Left cardiac atrium (tissue), 4 donors: ENCODE measurements at places on chromosomes 2 and 18. TPM values are rescaled to one million over a fixed set of nuclear protein-coding genes. Genes with fewer than 3 reads are reported as not detected.
A peak's percentile ranks its signal among the peaks of the same experiment; 100 is the strongest.

DNA sequence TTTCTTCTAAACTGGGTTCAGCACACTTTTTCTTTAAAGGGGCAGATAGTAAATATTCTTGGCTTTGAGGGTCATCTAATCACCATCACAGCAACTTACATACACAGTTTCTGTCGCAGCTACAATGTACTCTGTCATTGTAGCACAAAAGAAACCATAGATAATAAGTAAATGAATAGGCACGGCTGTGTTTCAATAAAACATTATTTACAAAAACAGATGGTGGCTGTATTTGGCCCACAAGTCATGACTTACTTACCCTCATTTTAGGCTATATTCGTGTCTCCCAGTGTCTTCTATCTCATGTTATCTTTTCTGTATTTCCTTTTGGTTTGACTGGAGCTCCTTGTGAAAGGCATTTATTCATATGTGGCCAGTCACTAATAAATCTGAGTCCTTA, 168.3 kb downstream of the MAP2 start:
- DNase-seq = no peak

Gene RGPD4
- total RNA-seq = 0.06 TPM

DNA sequence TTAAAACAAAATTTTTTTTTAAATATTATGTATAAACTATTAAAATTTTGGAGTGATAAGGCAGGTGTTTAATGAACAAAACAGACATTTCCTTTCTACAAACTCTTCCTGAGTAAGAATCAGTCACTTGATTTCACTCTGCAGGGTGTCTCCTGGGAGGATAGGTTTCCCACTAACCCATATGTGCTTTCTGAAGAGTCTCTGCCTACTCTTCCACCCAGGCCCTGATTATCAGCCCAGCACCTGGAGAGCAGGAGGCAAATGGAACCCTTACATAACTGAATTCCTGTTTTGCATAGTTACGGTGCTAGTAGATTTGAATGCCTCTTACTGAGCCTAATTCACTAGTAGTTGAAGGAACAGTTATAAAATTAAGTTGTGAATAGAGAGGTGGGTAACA, 1718.6 kb downstream of the SUCLG1 start:
- no peak for DNase-seq

Gene PDE1A
- 11.0 TPM for total RNA-seq

- DNase-seq = no peak
These were observed 369 bp downstream of the SMCHD1 start for GRCh38 chr18:2655954-2656236.

DNA sequence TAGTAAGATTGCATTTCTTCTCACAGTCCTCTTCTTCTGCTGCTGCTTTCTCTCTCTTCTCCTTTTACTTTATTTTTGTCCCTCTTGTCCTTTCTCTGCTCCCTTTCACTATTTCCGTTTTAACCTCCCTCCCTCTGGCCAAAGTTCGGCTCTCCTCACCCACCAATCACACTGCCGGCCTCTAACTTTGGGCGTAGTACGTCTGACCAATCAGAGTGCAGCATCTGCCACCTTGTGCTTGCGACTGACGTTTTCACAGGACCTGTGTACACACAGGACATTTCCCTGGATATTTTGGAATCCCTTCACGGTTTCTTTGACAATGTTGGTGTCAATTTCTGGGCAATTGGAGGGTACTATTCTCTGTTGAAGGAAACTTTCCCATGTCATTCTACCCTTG, 22.6 kb upstream of the ICOS start:
- no peak for DNase-seq

DNA sequence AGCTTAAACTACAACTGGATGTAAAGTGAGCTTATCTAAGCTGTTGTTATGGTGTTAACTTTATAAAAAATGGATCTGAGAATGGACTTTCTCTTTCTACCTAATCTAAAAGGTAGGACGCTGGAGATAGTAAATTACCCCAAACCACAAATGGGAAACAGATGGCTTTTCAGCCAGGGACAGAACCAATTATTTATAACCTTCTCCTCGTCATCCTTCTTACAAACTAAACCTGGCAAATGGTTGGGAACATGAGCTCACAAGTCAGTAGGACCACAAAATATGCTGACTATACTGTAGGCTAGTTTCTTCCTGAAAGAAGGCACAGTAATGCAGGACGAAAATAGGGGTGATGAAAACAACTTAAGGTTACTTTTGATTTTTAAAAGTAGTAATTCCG, 32.7 kb upstream of the ZDBF2 start:
- no peak for DNase-seq

DNA sequence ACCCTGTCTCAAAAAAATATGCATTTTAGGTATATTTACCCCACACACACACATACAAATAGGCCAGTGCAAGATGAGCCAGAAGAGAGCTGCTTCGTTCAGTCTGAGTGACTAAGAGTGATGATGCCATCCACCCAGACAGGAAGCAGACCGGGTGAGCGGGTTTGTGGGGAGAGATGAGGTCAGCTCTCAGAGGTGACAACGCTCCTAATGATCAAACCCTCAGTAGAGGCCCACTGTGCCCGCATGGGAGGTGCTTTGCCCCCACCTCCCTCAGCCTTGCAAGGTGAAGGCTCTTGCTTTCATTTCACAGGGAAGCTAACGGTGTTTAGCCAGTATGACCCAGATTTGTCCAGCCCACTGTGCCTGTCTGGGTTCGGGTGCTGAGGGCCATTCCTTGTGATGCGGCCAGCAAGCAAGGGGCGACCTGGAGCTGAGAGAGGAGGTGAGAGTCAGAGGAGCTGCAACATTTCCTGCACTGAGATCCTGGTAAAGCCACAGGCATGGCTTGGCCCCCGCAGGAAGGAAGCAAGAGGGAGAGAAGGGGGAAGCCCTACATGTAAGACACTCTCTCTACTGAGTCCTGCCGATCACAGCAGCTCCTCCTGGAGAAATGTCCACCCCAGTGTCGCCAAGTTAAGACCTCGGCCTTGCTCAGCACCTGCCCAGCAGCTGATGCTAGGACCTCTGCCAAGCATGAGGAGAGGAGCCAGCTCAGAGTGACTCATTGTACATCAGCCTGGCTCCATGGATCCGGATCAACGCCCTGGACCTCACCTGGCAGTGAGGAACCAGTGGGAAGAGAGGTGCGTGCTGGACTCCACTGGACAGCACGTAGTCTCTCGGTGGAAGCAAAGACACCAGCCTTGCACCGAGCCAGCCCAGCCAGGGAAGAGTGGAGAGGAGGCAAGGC, 37.0 kb downstream of the NIFK start:
- DNase-seq = no peak

GRCh38 chr2:150624001-150624401, 136.5 kb upstream of the RND3 start:
- DNase-seq = no peak

GRCh38 chr2:133591164-133591563, 22.9 kb upstream of the NCKAP5 start:
- peak; percentile 45 for DNase-seq

Gene CNDP1
- not detected for total RNA-seq

Gene DARS1
- 71.8 TPM for total RNA-seq

Gene SLC14A1
- total RNA-seq = 11.2 TPM

Gene RAB31
- 21.2 TPM for total RNA-seq

DNA sequence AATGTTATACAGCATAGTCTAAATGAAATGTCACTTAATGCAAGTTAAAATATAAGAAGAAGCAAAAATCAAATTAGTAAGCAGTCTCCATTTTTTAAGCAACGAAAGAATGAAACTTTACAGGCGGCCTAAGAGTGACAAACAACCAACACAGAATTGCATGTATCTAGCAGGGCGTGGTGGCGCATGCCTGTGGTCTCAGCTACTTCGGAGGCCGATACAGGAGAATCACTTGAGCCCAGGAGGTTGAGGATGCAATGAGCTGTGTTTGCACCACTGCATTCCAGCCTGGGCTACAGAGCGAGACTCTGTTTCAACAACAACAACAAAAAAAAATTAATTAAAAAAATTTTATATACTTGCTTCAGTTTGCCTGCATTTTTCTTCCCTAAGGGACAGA, 16.6 kb downstream of the RBMS1 start:
- no peak for DNase-seq

- DNase-seq = no peak
These were observed 194.4 kb upstream of the ID2 start for GRCh38 chr2:8487461-8487932.

DNA sequence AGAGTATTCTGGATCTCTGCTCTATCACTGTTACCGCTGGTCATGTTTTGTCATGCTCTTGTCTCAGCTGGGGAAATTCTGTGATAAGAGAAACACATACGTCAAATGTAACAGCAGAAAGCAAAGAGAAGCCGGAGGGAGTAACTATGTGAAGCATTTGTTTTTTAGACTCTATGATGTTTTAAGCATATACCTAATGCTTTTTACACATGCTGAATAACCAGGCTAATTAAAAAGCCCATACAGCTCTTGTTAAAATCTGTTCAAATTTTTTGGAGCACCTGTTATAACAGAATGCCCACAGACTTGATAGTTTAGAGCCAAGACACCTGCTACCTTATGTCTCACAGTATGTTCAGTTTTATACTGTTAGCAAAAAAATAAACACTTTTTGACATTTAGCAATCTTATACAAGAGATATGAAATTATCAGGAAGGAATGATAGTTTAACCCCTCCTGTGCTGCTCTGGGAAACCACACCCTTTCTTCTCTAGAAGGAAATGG, 92.3 kb upstream of the TANK start:
- DNase-seq = no peak

- DNase-seq = no peak
These were observed 198.3 kb upstream of the CNTNAP5 start for GRCh38 chr2:123826729-123827271.

GRCh38 chr18:23166891-23167541, 31.7 kb downstream of the CABLES1 start:
- no peak for DNase-seq

Gene SGPP2
- total RNA-seq = 5.4 TPM

Gene CRYGD
- not detected for total RNA-seq

- DNase-seq = no peak
These were observed 605 bp downstream of the ZNF2 start for GRCh38 chr2:95166065-95166763.

GRCh38 chr18:10499230-10499629, 26.6 kb upstream of the NAPG start:
- no peak for DNase-seq

DNA sequence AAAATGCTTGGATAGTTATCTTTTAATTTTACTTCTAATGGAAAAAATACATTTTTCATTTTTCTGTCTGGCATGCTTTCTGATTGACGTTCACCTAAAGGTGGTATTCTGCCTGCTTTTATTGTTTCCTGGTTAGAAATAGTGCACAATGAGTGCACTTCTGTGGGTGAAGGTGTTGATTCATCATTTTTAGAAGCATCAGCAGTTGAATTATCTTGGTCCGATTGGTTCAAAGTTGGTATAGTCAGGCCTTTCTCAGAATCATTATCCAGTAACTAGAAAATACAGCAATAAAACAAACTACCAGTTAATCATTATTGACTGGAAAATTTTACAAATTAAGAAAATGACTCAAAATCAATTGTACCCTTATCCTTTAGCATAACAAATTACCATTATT, 84.5 kb downstream of the STRADB start:
- no peak for DNase-seq

- peak; percentile 69 for DNase-seq
These were observed 882 bp downstream of the ZBTB14 start for GRCh38 chr18:5294457-5295230.

DNA sequence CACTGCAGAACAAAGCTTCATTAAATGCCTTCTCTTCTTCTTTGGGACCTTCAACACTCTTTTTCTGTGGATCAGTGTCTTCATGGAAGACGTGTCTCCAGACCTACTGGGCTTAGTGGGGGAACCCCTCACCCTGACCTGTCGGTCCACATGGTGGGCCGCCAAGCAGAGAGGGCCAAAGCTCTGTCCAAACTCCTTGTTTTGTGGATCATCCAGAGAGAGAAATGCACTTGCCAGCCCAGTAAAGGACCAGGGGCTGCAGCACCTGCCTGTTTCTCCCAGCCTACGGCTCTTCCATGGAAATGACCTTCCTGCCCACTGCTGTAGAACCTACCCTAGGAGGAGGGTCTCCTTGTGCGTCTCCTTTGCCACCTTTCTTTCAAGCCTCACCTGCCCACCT, 25.9 kb downstream of the DYSF start:
- DNase-seq = no peak

GRCh38 chr2:160898581-160899307, 261.5 kb upstream of the TANK start:
- DNase-seq = no peak

GRCh38 chr2:160820691-160821090, 327.1 kb upstream of the RBMS1 start:
- no peak for DNase-seq

DNA sequence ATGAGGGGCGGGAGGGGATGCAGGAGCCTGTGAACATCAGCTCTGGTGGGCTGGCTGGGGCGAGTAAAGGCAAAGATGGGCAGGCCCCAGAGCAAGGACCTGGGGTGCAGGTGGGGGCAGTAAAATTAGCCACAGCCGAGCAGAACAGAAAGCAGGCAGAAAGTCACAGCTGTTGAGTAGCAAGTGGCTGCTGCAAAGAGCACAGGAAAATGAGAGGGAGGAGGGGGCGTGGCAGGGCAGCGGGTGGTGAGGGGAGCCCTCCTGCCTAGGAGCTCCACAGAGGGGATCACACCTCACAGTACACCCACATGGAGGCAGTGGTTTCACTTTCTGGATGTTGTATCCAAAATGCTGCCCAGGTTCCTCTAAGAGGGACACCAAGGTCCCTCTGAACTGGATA, 79.6 kb downstream of the LBH start:
- DNase-seq = no peak

DNA sequence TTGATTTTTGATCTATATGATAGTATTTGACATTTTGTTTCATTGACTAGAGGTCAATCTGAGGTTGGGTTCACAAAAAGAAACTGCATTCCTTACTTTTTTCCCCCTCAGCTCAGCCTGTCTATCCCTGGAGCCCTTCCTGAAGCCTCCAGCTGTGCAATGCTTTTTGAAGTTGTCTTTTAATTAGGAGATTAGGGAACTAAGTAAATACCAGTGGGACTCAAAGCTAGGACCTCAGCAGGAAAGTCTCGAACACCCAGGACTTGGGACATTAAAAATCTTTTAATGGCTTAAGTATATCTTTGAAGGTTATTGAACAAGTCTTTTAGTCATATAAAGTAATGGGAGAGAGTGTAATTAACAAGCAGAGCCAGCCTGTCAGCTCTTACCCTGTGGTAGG, 220.2 kb downstream of the PDE11A start:
- DNase-seq = no peak

DNA sequence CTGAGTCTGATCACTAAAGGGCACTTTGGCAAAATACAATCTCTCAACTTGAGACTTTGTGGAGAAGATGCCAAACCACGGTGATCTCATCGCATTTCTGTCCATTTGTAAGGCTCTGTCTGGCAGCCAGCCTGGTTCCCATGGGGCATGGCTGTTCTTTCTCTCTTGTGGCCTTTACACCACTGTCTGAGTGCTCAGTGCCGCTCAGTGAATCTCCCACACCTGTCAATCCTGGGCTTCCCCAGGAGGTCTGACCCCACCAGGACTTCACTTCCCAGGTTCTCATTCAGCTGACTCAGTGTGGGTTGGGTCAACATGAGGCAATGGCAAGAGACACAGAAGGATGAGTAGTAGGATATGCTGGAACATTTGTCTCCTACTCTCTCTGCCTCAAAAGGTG, 96.8 kb upstream of the TRIB2 start:
- DNase-seq = peak; percentile 35
